PC-3 (cell line): ENCODE measurements at places on chromosomes 5 and 9. TPM values are rescaled to one million over a fixed set of nuclear protein-coding genes. Genes with fewer than 3 reads are reported as not detected.

Gene FOXD4L5
- 0.04 TPM in 1 of 2 replicates, not detected in the other for total RNA-seq

Gene FBP2
- total RNA-seq = not detected in 2 replicates

GRCh38 chr5:157050050-157050449 lies 8.9 kb downstream of the HAVCR1 start:
- H3K4me1 ChIP-seq = peaks cover 8% of the 10 kb centered on the region; the same call in 1 of the 2 replicates
- H3K4me3 ChIP-seq = no peak overlapping the region
- no peak for DNase-seq
- peaks cover 13% of the 10 kb centered on the region; the same call in 1 of the 2 replicates for H3K27me3 ChIP-seq
- no peak overlapping the region for H3K27ac ChIP-seq

DNA sequence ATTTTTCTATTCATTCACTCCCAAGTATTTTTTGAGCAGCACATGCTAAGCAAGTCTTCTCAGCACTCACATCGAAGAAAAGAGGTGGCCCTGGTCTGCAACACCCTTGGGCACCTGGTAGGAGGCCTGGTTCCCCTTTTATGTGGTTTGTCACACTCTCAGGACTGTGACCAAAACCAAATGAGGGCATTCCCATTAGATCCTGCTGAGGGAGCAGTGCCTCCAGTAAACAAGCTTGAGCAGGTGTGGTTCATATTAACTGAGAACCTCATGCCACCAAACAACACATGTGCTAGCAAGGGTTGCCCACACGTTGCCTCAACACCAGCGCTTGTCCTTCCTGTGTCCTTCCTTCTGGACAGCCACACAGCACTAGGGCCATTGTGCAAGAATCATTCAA lies 26.9 kb upstream of the SYK start:
- no peak overlapping the region for H3K27ac ChIP-seq
- H3K36me3 ChIP-seq = no peaks in the 10 kb centered on the region
- peak; percentile 4 for DNase-seq
- H3K27me3 ChIP-seq = 0 out of 2 replicates have a peak, but pooled peaks cover 3% of the 10 kb centered on the region
- no peak overlapping the region for H3K4me3 ChIP-seq

- no peaks in the 10 kb centered on the region for H3K36me3 ChIP-seq
- H3K4me3 ChIP-seq = no peak overlapping the region
Observed at GRCh38 chr5:143464723-143465490, 61.4 kb upstream of the NR3C1 start.

DNA sequence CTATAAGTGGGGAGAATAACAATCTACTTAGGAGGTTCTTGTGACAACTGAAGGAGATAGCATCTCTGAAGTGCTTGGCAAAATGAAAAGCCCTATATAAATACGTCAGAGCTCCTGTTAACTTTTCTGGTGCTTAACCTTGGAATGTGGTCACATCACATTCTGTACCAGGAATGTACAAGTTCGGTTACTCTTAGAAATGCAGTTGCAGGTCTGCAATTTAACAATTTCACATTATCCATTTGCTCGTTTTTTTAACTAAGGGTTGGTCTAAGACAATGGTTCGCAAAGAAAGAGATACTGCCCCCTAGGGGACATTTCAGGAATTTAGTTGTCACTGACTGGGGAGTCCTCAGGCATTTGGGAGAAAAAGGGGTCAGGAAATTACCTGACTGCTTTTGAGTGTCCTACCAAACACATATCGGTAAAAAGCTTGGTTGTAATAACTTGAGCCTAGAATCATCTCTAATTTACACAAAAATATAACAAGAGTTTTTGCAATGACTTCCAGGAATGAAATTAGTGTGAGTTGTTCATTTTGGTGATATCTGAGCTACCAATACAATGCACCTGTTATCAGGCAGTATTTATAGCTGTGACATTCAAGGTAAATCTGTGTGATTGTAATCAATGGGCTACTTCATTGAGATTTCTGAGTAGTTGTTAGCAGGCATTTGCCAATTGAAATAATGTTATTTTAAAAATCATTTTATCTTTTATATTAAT lies 5.4 kb upstream of the HBEGF start:
- H3K36me3 ChIP-seq = no peaks in the 10 kb centered on the region
- no peak overlapping the region for H3K4me3 ChIP-seq
- peak; percentile 94 for DNase-seq
- H3K27me3 ChIP-seq = no peaks in the 10 kb centered on the region
- H3K27ac ChIP-seq = no peak overlapping the region
- peaks cover 30% of the 10 kb centered on the region for H3K4me1 ChIP-seq

DNA sequence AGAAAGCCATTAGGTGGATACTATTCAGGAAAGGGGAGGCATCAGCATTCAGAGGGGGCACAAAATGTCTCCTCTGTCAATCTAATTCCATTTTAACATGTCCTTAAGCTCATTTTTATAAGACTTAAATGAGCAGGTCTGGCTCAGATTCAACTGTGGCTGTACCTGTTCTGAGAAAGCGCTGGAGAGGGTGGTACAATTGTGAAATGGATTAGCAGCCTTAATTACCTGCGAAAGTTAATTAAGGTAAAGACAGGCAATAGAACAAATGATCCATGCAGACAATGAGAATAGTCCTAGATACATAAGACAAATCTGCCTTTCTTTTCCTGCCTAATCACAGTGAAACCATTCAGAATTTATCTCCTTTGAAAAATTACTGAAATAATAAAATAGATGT lies 96.2 kb downstream of the TAF11L14 start:
- H3K36me3 ChIP-seq = no peaks in the 10 kb centered on the region
- no peak overlapping the region for H3K4me3 ChIP-seq
- no peak overlapping the region for H3K27ac ChIP-seq
- no peaks in the 10 kb centered on the region for H3K27me3 ChIP-seq

DNA sequence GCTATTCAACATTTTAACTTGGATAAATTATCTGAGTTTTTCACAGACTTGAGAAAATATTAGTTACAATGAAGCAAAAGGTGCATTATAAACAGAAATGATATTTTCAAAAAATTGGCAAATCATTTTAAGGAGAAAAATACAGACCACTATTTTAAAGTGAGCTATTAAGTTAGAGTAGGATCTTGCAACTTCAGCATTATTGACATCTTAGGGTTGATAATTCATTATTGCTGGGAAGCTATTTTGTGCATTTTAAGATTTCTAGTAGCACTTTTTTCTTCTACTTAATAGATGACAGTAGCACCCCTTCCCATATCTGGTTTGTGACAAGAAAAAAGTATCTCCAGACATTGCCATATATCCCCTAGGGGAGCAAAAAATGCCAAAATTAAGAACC lies 774.1 kb downstream of the CDH12 start:
- peaks cover 13% of the 10 kb centered on the region; the same call in 1 of the 2 replicates for H3K27me3 ChIP-seq
- H3K27ac ChIP-seq = no peak overlapping the region
- no peak for DNase-seq

- peaks cover 9% of the 10 kb centered on the region for H3K4me1 ChIP-seq
- no peak overlapping the region for H3K4me3 ChIP-seq
- DNase-seq = no peak
- no peak overlapping the region for H3K27ac ChIP-seq
- H3K27me3 ChIP-seq = no peaks in the 10 kb centered on the region
Observed at GRCh38 chr5:40911266-40911665, 2.0 kb downstream of the C7 start.
